ENCODE measurements at places on chromosomes 2 and 18.

- DNase-seq, result no peak
Measured at GRCh38 chr2:31188131-31188530, 29.2 kb downstream of the CAPN14 start.

DNA sequence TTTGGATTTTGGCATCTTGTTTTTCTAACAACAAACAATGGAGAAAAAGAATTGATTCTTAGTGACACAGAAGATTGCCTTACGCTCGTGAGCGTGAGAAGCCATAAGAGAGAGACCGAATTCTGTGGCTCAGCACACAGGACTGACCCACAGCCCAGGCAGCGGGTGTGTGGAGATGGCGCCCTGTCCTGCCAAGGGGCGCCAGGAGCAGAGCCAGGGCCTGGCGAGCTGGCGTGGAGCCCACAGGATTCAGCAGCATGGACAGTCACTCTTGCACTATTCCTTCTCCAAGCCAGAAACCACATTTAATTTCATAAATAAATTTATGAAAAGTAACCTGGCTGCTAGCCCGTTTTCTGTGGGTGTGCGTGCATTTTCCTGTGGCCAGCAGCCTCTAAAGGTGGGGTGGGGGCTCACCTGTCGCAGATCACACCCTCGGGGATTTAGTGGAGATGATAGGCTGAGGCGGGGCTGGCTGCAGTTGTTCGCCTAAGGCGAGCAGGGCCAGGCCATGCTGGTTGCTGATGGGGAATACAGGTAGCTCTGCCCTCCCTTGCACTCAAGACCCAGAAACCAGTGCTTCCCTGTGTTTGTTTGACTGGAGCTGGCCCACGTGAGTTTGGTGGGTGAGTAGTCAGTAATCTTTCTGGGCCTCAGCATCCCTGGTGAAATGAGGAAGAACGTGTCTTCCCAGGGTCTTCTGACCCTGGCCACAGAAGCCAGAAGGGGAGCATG, 46.2 kb downstream of the FAM168B start:
- DNase-seq, result no peak

- no peak for DNase-seq
Measured at GRCh38 chr2:28909655-28910353, 15.3 kb downstream of the WDR43 start.

DNA sequence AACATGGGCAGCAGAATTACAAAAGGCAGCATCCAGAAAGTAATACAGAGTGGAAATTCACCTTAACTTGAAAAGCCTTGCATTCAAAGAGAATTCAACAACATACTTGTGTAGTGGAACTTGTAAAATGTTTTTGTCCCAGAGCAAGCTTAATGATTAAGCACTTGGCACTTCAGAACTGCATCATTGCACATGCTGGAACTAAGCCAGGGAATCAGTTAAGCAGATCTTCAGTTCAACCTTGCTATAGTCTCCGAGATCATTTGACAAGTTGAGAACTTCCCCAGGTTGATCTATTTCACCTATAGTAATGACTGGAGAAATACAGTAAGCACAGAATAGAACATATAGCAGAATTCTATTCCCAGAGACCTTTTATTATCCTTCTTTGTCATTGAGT, 1337.2 kb upstream of the NXPH2 start:
- no peak for DNase-seq

DNA sequence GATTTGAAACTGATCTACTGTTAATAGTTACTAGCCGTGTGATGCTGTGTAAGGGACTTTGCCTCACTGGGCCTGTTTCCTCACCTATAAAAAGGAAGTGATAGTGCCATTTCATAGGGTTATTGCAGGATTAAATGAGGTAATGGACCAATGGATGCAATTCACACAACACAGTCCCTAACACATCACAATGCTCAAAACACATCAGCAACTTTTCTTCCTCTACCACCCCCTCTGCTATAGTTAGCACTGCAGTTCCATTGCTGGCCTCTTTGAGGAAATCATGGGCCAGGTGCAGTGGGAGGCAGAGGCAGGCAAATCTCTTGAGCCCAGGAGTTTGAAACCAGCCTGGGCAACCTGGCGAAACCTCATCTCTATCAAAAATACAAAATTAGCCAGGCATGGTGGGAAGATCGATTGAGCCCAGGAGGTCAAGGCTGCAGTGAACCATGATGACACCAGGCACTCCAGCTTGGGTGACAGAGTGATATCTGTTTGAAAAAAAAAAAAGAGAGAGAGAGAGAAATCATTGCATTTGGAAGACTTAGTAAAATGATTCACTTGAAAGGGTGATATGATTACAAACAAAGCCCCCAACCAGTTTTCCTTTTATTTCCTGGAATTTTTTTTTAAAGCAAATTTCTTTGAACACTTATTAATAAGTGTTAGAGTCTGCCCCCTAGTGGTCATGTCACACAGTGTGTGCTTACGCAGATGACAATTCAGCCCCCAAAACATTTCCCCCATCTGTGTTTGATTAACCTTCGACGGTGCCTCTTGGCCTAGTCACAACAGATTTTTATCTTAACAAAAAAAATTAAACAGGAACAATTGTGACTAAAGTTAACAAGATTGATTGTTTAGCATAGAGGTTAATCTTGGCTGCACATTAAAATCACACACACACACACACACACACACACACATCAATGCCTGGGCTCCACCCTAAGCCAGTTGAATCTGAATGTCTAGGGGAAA, 88.6 kb upstream of the BCL11A start:
- no peak for DNase-seq

- DNase-seq, result no peak
Measured at GRCh38 chr2:158914731-158915130, 53.7 kb upstream of the TANC1 start.

DNA sequence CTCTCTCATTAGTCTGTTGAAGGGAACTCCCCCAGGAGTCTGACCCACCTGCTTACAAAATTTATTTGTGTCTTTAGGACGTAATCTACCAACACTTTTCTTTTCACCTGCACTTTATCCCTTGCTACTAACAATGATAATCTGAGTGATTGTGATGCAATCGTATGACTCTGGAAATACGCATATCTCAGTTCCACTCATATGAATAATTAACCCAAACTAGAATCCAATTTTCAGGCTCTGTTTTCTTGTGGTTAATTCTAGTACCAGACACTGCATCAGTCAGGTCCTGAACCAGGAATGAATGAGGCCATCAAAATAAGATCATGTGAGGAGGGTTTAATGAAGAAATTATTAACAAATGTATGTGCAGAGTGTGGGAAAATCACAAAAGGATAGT, 158.4 kb upstream of the SRD5A2 start:
- no peak for DNase-seq

DNA sequence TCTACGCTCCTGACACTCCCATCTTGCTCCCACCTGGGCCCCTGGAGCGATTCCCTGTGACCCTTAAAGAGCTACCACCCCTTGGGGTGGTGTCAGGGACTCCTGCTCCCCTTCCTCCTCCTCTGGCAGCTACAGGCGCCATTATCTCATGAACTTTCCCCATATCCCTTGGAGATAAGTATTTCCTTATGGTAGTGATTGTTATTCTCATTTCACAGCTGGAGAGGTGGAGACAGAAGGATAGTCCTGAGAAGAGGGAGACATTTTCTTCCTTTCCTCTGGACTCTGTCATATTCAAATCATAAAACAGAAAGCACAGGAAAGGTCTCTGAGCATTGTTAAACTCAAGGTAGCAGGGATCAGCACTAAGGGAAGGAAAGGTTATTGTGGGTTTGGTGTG, 34.6 kb downstream of the RDH14 start:
- DNase-seq, result no peak

GRCh38 chr2:111900859-111901258, 2.5 kb downstream of the MERTK start:
- no peak for DNase-seq

- no peak for DNase-seq
Measured at GRCh38 chr18:23992941-23993280, 21.6 kb upstream of the TTC39C start.

DNA sequence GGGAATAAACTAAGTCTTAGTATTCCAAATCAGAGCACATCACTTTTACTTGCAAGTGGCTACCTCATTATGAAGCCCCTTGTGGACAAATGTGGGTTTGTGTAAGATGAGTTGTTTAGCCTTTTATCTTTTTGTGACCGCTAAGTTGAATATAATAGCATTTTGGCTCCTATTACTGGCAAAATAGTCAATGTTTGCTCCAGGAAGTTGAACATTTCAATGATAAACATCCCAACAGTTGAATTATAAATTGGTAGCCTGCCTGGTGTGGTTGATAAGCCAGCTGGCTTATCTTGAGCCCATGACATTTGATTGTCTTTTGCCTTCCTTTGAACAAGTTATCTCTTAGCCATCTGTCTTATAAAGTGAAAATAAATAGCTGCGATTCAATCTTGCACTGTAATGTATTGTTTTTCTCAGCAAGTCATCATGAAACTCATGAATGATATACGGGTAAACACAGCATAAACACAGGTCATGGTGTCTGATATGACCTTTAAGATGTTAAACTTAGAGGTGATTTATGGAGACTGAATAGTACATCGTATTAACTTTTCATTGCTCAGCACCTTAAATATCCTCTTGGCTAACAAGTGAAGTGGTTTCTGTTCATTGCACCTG, 338.4 kb downstream of the SOCS6 start:
- no peak for DNase-seq

DNA sequence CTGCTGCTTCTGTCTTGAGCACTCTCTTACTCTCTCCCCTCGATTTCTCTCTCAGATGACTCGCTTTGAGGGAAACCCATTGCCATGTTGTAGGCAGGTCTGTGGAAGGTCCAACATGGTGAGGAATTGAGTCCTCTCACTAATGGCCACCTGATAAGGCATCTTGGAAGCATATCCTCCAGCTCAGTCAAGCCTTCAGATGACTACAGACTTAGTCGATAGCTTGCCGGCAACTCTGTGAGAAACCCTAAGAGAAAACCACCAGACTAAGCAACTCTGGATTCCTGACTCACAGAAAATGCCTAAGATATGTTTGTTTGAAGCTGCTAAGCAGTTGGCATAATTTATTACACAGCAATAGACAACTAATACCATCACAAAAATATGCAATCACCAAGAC, 51.2 kb downstream of the WDR75 start:
- DNase-seq, result no peak

DNA sequence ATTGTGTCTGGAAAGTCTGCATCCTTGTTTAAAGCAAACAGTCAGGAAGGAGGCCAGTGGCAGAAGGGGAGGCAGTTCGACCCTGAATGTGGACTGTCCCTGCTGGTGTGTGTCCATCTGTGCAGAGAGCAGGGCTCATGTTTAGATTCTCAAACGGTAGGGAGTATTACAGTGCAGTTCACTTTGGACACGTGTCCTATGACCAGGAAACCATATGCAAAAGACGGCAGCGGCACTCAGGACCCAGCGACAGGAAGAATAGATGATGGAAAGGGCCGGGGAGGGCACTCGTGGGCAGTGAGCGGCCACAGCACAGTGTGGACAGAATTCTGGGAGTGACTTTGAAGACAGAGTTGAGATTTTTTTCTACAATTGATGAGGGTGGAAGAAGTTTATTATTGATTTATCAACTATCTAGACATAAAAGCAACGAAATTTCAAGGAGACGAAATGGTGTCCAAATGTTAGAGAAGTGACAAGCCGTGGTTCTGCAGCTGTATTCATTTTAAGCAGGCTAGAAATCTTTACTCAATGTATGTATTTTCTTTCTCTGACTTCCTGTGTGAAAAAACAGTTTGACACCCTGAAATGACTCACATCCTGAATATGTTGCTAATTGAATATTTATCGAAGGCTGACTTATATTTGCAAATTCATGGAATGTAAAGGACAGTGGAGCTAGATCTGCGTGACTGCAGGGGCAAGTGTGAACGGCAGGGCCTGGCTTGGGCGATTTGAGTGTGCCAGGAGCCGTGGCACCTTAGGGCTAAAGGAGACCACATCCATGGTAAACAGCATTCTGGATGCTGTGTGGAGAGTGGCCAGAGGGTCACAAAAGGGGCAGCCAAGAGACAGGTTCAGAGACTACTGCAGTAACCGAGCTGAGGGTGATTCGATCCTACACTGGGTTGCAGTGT, 214.2 kb downstream of the PTGR3 start:
- DNase-seq, result no peak

DNA sequence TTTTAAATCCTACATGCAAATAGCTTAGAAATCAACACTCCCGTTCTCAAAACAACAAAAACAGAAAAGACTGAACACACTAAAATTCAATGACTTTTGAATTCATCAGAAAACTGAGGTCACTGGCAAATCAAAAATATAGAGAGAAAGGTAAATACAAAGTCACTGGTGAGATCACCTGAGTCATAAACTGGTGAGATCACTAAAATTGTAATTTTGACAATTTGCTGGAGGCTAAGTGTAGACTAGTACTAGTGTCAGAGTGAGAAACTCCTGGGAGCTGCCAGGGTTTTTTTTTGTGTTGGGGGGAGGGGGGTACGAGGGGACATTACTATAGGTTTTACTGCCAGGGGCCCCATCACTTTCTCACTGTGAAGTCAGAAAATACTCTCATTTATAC, 1876.0 kb upstream of the CELF4 start:
- no peak for DNase-seq

DNA sequence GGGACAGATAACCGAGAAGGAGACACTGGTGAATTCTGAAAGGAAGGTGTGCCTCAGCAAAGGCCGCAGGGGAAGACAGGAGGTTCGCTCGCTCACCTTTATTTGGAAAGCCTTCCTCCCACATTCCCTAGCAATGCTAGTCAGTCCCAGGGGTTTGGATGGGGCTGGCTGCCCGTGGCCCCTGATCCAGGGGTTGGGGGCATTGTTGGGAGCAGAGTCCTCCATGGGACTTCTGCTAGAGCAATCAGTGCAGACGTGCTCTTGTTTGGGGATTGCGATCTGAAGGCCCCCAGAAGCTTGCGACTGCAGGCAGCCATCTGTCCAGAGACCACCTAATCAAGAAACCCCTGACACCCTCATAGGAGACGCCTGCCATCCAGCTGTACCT, 6.0 kb upstream of the CYP27C1 start:
- DNase-seq, result no peak

DNA sequence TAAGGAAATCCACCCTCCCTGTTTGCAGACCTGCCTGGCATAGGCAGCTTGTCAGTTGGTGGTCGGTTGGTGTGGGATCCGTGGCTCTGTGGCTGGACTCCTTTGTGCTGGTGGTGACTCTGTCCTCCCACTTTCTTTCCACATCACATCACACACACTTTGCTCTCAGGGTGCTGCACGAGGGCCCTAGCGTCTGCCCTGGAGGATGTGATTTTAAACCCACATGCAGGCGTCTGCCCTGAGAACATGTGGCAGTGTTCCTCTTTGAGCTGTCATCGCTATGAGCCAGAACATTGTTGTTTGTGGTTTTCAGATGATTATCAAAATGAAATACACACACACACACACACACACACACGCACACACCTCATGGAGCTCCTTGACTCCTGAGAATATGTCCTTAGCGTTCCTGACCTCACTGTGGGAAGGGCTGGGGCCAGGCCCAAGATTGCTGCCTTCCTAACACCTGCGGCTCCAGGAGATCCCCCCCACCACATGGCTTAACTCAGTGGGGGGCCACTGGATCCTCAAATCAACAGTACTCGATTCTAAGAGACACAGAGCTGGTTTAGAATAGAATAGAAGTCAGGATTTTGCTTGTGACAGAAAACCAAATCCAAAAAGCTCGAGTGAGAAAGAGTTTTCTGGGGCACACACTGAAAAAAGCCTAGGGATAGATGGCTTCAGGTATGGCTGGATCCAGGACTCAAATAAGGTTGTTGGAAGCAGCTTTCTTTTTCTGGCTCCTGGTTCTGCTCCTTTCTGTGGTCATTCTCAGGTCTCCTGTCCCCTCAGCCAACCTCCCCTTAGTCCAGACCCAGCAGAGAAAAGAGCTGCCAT, 54.8 kb downstream of the RTP5 start:
- no peak for DNase-seq

- no peak for DNase-seq
Measured at GRCh38 chr2:174688079-174688478, 76.2 kb downstream of the CHRNA1 start.

GRCh38 chr18:3224223-3224622, 4.5 kb upstream of the MYOM1 start:
- DNase-seq, result no peak
